Renal pelvis (tissue), 12 donors: ENCODE measurements at places on chromosomes 4 and X.

DNA sequence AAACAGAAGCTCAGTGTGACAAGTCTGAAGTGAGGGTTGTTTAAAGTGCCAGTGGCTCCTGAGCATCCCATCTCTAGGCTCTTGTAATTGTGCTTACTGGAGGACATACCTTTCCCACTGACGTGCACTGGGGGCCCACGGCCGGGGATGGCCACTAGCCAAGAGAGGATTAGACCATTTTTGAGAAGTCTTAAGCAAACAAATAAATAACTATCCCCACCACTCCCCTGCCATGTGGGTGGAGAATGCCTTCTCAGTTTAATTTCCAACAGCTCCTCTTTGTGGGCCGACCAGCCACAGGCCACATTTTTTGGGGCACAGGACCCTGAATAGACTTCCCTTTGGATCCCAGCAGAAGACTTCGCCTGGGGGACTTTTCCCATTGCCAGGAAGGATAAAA is 125.0 kb upstream of the MSX1 start:
- no peak for DNase-seq

DNA sequence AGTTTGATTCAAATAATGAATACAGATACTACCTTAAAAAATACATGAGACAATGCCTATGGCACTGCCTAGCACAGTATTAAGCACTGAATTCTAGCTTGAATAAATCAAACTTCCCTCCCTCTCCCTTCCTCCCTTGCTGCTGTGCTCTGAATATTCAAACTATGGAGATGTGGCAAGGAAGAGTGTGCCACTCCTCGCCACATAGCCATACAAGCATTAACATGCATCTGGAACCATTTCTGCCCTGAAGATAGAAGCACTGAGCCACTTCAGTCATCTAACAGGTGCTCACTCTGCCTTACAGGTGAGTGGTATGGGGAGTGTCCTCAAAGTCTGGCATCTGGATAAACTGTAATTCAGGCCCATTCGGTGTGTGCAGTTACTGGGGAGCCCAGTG is 276.9 kb downstream of the ARHGAP24 start:
- DNase-seq, result no peak

DNA sequence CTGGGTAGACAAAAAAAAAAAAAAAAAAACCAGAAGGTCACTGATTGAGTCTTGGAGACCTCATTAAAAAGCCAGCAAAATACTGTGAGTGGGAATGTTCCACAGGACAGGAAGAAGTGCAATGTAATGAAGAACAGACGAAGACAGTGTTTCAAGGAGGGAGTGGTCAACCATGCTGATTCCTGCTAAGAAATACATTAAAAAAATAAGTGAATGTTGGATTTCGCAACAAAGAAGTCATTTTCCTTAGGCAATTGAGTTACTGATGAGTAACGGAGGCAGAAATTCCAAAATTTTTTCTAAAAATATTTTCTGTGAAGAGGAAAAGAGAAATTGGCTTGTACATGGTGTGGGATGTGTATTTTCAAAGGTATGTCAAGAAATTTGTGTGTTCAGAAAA is 94.3 kb upstream of the FAM47B start:
- DNase-seq, result no peak

GRCh38 chrX:21616386-21616785 is 41.7 kb downstream of the KLHL34 start:
- DNase-seq, result no peak

- DNase-seq, result no peak
Measured at GRCh38 chr4:186829097-186829496, 105.4 kb upstream of the FAT1 start.

DNA sequence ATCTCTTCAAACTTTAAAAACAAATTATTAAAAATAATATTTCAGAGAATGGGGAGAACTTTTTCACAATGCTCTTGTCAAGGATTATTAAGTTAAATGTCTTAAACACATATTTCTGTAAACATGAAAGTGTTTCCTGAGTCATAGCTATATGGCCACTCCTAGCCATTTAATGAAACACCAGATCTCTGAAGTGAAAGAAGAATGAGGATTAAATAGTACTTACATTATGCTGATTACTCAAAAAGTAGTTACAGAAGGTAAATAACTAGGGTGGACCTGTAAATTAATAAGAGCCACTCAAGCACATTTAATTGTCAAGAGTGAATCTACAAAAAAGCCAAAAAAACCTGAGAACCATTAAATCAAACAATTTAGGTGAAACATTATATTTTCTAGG is 57.6 kb upstream of the GALNT7 start:
- no peak for DNase-seq

GRCh38 chr4:8182858-8183725 is 16.0 kb upstream of the SH3TC1 start:
- no peak for DNase-seq

- peak; percentile 31 for DNase-seq
Measured at GRCh38 chrX:39667191-39667590, 430.6 kb downstream of the BCOR start.

GRCh38 chr4:95929448-95930064 is 89.7 kb downstream of the PDHA2 start:
- DNase-seq, result no peak

- DNase-seq, result no peak
Measured at GRCh38 chrX:17299206-17299605, 75.8 kb upstream of the NHS start.

DNA sequence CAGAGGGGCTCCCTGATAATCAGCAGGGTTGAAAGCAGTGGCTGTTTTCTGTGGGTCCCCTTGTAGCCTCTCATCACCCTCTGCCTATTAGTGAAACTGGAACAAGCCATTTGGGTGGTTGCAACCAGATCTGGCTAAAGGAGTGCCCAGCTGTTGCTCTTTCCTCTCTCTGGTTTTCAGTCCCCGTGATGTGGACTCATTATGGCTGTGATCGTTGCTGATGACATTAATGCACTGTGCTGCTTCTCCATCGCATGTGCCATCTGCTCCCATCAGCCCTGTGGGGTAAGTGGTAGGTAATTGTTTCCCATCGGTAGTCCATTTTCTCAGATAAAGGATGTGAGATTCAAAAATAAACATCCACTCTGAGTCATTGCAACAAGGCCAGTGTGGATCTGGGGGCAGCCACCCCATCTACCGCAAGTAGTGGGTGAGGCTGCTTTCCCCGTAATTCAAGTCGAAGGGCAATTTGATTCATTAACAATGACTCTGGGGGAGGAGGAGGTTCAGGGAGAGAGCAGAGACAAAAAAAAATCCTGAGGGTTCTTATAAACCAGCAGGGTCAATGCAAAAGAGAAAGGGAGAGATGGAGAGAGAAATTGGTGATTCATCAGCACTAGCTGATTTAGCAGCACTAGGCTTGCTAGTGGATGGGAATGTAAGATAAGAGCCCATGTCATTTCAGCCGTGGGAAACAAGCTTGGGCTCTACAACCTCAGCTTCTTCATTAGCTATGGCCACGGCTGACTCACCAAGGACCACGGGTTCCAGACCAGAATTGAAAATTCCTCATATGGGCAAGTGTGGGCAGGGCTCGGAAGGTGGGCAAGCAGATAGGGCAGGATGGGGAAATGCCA is 357.8 kb downstream of the MID1IP1 start:
- DNase-seq, result no peak

DNA sequence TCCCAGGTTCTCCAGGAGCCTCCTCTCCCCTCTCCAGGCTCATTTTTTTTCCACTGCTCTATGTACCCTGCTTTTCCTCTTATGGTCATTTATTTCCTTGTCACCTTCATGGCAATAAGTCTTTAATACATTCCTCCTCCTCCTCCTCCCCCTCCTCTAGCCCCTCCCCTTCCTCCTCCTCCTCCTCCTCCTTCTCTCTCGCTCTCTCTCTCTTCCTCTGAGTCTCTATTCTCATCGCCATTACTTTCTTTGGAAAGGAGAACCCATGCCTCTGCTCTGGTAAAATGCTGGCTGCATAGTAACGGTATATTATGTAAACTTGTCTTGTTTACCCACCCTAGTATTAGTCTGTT is 35.7 kb downstream of the ARHGAP24 start:
- DNase-seq, result no peak

GRCh38 chr4:84531689-84532088 is 32.6 kb upstream of the NKX6-1 start:
- DNase-seq, result no peak

DNA sequence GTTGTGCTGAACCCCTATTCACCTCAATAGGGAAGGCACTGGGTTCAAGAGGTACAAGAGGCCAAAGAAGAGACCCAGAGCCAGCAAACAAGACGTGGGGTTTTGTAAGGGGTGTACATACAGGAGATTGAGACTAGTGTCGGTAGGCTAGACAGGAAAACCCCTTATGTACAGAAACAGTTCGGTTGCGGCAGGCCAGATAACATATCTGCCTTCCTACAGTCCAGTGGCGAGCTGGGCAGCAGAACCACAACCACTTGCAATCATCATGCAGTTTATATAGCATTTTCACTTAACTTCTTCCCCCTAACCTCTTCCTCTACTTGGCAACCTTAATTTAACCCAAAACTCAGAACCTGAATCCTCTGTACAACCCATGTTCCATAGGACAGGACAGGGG is 422.2 kb downstream of the PDHA2 start:
- no peak for DNase-seq

GRCh38 chr4:7487502-7487901 is 52.8 kb upstream of the PSAPL1 start:
- no peak for DNase-seq

GRCh38 chr4:37896206-37896860 is 5.4 kb downstream of the TBC1D1 start:
- DNase-seq, result no peak

DNA sequence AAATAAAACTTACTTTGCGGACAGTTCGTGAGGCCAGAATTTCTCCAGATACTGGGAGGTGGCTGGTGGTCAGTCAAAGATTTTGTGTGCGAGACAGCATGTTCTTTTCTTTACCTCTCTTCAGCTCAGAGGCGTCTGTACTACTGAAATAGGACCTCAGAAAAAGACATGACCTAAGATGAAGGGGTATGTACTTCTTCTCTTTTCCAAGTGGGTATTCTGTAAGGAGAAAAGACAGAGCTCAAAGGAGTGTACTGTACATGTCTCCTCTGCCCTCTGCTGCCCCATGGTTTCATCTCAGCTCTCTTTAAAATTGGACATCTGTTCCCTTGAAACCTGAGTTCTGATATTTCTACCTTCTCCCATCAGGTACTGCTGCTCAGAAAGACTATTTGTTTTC is 38.1 kb downstream of the SEPTIN11 start:
- DNase-seq, result no peak

DNA sequence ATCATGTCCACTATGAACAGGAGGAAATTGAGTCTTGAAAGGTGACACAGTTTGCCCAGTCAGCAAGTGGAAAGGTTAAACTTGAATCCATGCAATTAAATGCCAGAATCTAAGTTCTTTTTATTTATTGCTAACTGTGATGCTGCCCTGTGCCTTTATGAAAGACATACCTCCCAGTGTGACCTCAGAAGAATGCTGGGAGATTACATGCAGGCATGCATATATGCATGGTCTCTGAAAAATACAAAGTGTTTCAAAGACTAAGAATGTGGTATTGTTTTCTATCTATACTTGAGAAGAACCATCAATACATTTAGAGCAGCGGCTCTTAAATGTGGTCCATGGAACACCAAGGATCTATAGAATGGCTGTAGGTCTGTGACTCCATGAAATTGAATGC is 45.6 kb downstream of the CCDC149 start:
- no peak for DNase-seq

- DNase-seq, result no peak
Measured at GRCh38 chr4:78119698-78120097, 62.6 kb downstream of the FRAS1 start.

GRCh38 chr4:86891762-86892635 is at the start of gene C4orf36:
Gene C4orf36 (minus strand): TSS chr4:86892422. CDS start chr4:86891520, 902 bp downstream.
- peak; percentile 74 for DNase-seq

- DNase-seq, result no peak
Measured at GRCh38 chr4:121054373-121054772, 18.0 kb downstream of the NDNF start.

DNA sequence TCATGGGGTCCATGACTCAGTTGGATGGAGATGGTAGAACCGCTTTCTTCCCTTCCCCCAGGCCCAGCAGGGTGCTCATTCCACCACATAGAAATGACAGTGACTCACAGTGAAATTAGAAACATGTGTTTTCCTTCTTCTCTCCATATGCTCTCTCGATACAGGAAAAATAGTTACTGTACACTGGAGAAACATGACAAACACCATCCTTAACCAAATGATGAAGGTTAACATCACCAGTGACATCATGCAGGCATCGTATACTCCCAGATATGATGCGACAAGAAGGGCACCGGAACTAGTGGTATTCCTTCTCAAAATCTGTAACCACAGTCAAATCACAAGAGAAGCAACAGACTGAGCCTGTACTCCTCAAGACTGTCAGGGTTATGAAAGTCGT is 11.7 kb upstream of the RAB40A start:
- DNase-seq, result no peak

DNA sequence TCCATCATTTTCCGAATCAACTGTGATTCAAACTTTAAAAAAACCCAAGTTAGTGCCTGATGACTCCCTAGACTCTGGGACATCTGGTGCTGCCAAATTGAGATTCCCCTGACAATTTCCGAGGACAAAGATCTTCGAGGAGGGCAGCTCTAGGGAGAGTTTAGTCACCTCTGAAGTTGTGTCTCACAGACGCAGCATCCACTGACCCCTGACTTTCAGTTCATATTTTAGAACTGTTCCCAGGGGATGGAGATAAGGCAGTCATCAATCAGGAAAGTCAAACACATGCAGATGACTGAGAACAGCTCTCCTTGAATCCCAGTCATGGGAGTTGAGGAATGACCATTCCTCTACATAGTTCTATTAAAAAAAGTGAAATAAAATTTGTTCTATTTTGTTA is 643.9 kb downstream of the TRIML1 start:
- DNase-seq, result no peak

- no peak for DNase-seq
Measured at GRCh38 chr4:150632639-150633038, 50.7 kb downstream of the MAB21L2 start.

DNA sequence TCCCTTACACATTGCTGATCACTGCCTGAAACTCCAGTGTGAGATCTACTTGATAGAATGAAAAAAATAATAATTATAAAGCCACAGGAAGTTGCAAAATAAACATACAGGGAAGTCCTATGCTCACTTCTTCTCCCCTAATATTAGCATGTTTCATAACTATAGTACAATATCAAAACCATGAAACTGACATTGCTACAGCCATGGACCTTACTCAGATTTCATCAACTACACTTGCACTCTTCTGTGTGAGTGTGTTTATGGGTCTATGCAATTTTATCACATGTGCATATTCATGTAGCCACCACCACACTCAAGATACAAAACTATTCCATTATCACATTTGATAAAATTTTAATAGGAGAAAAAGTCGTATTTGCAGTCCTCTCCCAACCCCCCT is 57.3 kb downstream of the SPINK2 start:
- DNase-seq, result no peak

DNA sequence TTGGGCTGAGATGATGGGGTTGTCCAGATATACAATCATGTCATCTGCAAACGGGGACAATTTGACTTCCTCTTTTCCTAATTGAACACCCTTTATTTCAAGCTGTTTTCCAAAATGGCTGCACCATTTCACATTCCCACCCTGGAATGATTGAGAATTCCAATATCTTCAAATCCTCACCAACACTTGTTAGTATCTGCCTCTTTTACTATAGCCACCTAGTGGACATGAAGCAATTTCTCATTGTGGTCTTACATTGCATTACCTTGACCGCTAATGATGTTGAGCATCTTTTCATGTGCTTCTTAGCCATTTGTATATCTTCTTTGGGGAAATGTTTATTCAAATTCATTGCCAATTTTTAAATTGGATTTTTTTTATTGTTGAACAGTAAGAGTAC is 364.8 kb downstream of the SMARCA1 start:
- no peak for DNase-seq

- no peak for DNase-seq
Measured at GRCh38 chrX:131650637-131651410, 107.0 kb downstream of the OR13H1 start.

- no peak for DNase-seq
Measured at GRCh38 chr4:17595471-17596005, 18.5 kb downstream of the LAP3 start.
